ENCODE measurements at places on chromosomes 12 and 14.

- no peak for DNase-seq
Observed at GRCh38 chr12:95201056-95201670, 16.1 kb downstream of the FGD6 start.

- no peak for DNase-seq
Observed at GRCh38 chr12:92556637-92557421, 146.0 kb upstream of the PLEKHG7 start.

DNA sequence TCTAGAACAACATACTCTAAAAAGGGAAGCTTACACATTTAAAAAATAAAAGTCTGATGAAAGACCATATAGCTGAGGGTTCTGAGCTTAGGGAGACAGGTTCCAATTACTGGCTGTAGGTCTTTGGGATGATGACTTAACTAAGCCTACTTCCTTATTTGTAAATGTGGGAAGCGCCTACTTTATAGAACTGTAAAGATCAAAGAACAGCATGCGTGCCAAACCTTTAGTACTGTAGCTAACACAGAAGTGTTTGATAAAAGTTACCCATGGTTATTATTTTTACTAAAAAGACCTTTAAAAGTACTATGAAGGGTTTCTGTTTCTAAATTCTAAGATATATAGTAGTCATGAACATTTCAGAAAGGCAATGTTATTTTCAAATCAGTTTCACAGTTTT is 35.7 kb downstream of the STK38L start:
- no peak for DNase-seq

GRCh38 chr12:124507188-124508109 is 60.0 kb downstream of the NCOR2 start:
- no peak for DNase-seq

- DNase-seq = no peak
Observed at GRCh38 chr12:17214929-17215328, 609.0 kb upstream of the LMO3 start.

- no peak for DNase-seq
Observed at GRCh38 chr14:76810953-76811400, 1.7 kb downstream of the ANGEL1 start.
